ENCODE measurements at places on chromosomes 4 and X.

DNA sequence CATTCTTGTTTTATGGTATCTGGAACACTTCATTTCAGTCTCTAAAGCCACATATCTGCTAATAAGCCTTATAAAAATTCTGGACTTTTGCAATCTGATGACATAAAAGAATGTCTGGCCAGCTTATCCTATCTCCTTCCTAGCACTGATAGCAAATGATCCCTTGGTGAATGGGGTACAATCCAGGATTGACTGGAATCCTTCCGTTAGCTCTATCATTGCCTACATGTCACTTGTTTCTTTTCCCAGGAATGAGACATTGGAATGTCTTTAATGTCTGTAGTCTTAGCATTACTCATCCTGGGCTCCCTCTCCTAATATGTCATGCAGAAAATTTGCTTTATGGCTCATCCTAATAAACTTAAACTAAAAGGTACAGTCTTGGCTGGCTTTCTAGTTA, 14.8 kb upstream of the PABPC4L start:
- no peak for DNase-seq

DNA sequence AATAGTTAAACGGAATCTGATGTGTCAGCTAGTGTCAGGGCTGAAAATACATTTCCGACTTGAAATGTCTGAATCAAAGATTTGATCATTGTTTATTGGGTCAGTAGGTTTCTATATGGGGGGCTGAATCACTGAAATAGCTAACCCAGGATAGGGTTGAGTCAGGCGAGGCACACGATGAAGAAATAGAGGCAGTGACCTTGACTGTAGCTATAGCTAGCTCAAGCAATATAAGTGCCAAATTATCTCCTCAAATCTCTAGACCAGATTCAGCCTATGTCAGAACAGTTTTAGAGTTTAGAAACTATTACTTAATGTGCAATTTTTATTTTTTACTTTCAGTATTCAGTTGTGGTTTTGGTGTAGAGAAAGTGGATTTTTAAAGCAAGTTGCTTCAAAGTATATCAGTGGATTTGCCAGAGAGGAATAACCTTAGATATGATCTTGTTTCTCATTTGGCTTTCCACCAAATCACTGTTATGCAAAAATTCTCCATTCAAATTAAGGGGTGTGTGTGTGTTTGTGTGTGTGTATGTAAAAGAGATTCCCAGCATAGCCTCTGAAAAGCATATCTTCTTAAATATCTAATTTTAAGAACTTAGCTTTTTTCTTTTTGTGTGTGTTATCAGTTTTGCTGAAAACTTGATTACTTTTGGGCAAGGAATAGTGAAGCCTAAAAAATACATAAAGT, 100.3 kb upstream of the RPL34 start:
- DNase-seq = no peak

- no peak for DNase-seq
Observed at GRCh38 chrX:38975368-38975942, 174.2 kb downstream of the MID1IP1 start.

DNA sequence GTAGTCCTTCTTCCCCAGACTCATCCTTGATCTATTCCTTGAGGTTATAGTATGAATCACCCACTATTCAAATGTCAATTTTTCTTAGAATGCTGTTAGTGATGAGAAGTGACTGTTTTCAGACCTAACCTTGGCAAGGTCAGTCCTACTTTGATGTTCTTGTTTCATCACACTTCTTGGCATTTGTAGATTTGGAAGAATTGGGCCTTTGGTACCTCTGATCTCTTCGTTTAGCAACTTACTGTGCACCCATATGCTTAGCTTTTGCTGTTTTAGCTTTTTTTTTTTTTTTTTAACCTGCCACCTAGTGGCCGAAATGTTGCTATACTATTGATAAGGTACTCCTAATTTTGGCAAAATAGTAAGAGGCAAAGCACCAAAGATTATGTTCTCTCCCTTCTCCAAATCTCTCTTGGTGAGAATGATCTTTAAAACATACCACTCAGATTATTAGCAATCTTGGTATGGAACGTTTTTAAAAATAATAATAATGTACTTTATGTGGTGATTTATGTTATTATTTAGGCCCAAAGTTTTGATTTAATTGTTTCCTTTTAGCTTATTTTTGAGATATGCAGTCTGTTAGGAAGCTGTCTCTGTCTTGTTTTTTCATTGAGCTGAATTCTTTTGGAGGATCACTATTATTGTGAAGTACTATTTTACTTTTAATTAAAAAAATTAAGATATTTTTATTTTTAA, 16.6 kb downstream of the DCK start:
- peak; percentile 77 for DNase-seq

GRCh38 chr4:110287130-110287529, 88.7 kb upstream of the ELOVL6 start:
- DNase-seq = no peak

- peak; percentile 21 for DNase-seq
Observed at GRCh38 chrX:10769696-10770619, 149.6 kb upstream of the MID1 start.

GRCh38 chr4:105963461-105964400, 68.5 kb downstream of the NPNT start:
- DNase-seq = no peak

DNA sequence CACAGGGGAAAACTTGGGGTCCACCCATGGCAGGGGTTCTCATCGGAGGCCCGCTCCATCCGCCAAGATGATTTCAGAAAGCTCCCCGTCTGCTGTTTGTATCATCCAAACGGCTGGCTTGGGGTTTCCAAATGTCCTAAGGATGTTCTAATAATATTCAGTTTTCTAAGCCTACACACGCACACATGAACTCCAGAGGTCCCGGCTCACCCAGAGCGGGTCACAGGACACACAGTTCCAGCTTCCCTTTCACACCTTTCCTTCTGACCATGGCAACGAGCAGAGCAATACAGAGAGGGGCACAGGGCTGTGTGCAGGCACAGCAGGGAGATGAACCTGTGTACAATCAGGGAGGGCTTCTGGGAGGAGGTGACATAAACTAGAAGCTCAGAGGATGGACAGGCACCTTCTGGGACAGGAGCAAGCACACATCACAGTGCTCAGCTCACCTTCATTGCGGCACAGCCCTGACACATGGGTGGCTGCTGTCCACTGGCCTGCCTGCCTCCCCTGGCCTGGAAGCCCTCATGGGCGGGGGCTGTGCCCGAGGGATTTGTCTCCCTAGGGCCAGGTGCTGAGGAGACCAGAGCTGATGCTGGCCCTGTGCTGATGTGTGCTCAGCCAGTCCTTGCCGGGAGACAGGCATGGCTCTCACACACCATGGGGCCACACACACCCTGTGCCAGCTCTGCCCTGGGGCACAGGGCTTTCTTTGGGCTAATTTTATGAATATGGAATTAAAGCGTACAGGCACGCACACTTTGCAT, 44.8 kb downstream of the ABLIM2 start:
- DNase-seq = no peak

- DNase-seq = no peak
Observed at GRCh38 chr4:28092610-28093009, 1232.0 kb downstream of the STIM2 start.

DNA sequence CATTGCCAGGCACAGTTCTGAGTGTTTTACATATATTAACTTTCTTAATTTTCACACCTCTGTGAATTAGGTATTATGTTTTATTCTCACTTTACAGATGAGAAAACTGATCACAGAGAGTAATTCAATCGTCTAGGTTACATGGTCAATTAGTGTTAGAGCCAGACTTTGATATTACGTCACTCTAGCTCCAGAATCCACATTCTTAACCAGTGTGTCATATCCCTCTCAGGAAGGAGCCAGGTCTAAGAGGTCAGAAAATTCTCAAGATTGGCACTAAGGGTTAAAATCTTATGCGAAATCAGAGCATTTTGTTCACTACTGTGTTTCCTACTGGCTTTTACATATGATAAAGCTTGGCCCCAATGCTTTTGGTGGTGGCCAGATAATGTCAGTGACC, 7.4 kb downstream of the DMP1 start:
- DNase-seq = no peak

DNA sequence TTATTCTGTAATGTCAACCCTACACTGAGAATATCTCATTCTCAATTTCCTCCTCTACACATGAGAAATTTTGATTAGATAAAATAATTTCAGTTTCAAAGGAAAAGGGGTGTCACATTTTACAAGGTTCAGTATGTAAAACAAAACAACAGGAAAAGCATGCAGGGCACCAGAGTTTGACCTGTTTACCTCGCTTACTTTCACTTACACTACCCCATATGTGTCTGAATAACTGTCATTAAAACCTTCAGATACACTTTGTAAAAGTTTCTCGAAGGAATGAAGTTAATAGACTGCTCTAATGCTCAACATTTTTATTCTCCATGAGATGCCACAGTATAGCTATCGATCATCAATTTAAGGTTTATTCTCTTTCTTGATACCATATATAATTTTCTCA, 12.3 kb upstream of the PCDH10 start:
- DNase-seq = no peak

- no peak for DNase-seq
Observed at GRCh38 chr4:88297725-88298454, 13.5 kb upstream of the PPM1K start.

DNA sequence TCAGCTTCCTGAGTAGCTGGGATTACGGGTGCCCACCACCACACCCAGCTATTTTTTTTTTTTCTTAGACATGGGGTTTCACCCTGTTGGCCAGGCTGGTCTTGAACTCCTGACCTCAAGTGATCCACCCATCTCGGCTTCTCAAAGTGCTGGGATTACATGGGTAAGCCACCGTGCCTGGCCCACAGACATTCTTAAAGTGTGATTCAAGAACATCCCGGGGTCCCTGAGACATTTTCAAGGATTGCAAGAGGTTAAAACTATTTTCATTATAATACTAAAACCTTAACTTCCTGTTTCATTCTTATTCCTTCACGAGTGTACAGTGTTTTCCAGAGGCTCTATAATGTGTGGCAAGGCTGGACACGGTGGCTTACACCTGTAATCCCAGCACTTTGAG, 318.7 kb downstream of the CAMK2D start:
- no peak for DNase-seq

- DNase-seq = peak; percentile 40
Observed at GRCh38 chr4:98092833-98093439, 50.3 kb downstream of the STPG2 start.

GRCh38 chrX:40552768-40553167, 28.0 kb upstream of the ATP6AP2 start:
- DNase-seq = no peak

- no peak for DNase-seq
Observed at GRCh38 chr4:45716093-45716492, 407.8 kb downstream of the GABRG1 start.

DNA sequence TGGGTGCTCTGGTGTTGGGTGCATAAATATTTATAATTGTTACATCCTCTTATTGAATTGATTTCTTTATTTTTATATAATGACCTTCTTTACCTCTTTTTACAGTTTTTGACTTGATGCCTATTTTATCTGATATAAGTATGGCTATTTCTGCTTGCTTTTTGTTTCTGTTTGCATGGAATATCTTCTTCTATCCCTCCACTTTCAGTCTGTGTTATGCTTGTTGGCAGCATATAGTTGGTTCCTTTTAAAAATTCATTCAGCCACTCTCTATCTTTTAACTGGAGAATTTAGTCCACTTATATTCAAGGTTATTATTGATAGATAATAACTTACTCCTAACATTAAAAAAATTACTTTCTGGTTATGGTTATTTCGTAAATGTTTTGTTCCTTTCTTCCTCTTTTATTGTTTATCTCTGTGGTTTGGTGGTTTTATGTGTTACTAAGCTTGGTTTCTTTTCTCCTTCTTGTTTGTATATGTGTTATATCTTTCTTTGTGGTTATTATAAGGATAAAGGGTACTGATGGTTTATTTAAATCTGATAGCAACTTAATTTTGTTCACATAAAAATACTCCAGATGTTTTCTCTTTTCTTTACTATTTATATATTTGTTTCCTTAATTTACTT, 69.5 kb downstream of the IL15 start:
- no peak for DNase-seq

DNA sequence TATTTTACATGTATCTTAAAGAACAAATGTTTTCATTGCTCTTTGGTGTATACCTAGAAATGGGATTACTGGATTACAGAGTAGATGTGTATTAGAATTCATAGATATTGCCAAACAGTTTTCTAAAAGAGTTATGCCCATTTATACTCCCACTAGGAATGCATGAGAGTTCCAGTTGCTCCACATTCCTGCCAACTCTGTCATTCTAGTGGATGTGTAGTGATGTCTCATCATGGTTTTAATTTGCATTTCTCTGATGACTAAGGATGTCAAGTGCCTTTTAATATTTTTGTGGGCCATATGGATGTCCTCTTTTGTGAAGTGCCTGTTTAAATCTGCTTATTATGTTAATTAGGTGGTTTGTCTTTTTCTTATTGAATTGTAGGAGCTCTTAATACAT, 65.6 kb upstream of the BMP2K start:
- DNase-seq = no peak
